ENCODE measurements at places on chromosomes 7 and 10.

- no peak for DNase-seq
These were observed 44.4 kb downstream of the MYPN start for GRCh38 chr10:68153473-68154210.

DNA sequence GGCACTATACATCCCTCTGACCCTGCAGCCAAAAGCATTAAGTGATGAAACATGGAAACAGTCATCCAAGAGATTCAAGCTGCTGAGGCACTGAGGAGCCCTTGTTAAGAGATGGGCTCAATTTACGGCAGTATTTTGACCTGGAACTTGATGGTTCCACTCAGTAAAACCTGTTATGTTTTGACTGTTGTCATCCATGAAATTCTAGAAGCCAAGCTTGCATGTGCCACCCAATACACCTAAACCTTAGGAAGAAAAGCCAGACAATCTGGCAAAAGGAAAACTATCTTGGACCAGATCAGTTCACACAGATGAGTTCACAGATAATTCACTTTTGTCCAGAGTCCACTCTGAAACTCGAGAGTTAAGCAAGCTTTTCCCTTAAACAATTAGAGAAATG is 53.2 kb downstream of the ICA1 start:
- no peak for DNase-seq

DNA sequence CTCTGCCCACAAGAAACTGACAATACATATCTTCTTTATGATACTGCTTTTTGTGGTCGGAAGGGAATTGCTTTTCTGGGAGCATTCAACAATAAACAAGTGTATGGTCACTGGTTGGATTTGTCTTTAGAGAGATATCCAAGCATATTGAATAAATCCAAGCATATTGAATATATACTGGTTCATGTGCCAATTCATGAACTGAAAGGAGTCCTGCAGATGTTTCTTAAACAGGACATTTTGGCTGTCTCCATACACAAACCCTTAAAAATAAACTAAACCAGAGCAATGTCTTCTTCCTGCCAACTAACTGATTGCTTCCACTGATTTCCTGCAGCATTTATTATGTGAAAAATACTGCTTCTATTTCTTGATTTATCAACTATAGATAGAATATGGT is 173.9 kb downstream of the FOXP2 start:
- DNase-seq, result no peak

- DNase-seq, result no peak
These were observed 39.9 kb downstream of the ANXA8 start for GRCh38 chr10:47444047-47444446.

GRCh38 chr10:70985824-70986622 is 97.7 kb upstream of the PCBD1 start:
- DNase-seq, result no peak

GRCh38 chr7:4065190-4065589 is 616.9 kb upstream of the FOXK1 start:
- DNase-seq, result no peak

DNA sequence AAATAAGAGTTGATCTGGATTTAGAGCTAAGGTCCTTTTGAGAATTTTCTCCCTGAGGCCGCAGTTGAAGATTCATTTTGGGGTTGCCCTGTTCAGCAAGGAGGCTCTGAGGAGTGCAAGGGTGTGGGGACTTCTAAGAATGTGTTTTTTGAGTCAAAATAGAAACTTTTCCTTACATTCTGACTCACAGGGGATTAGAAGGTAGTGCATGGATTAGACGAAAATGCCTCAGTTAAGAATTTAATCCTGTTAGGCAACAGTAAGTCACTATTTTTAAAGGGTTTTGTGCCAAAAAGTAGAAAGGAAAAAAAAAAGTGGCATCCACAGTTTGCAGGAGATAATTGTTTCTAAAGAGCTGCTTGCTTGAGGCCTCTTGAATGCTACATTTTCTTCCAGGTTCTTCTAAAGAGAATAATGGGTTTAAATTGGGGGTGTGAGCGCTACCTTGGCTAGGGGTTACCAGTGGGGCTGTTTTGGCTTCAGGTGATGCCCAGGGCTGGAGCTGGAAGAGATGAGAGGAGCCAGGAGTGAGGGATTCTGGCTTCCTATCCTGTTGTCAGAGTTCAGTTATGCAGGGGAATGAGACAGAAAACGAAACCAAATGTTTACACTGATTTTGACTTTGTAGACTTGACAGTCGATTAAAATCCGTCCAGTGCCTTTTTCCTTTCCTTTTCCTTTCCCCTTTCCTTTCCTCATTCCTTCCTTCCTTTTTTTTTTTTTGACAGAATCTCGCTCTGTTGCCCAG is 52.9 kb downstream of the BAMBI start:
- DNase-seq, result no peak

DNA sequence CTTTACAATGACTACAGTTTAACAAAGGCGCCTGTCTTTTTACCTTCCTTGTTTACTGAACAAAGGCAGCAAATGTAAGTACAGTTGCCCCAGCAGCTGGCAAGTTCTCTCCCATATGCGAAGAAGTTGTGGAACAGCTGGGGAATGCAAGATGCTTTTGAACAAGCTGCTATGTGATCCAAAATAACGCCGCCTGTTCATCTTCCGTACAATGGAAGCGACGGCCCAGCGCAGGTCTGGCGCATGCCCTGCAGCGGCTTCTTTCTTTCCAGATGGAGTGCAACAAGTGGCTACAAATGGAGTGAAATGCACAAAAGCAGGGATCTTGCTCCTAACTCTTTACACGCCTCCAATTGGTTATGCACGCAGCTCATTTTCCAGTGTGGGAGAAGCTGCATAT is 97.0 kb upstream of the SVIL start:
- no peak for DNase-seq

- no peak for DNase-seq
These were observed 77.1 kb upstream of the PRKCQ start for GRCh38 chr10:6657196-6657595.

GRCh38 chr10:31124852-31125251 is 93.2 kb upstream of the ZNF438 start:
- no peak for DNase-seq

Measured in activated T-helper 1 cell treated with anti-CD3 and anti-CD28 coated beads, Interleukin-12 subunit alpha, Interleukin-12 subunit beta, Interleukin-2, Interleukin-4 antibody, amounts not matched to agents 30 ng/mL and 10 ng/mL and 1 ng/mL, durations not matched to agents 14 hours and 24 hours and 36 hours (primary cell).